Renal cortex interstitium (tissue), 15 donors: ENCODE measurements at places on chromosomes 6 and 20. TPM values are rescaled to one million over a fixed set of nuclear protein-coding genes. Genes with fewer than 3 reads are reported as not detected.

- DNase-seq = no peak
Measured at GRCh38 chr6:90399970-90400369, 103.3 kb upstream of the BACH2 start.

- no peak for DNase-seq
Measured at GRCh38 chr6:47701363-47701762, 3.0 kb downstream of the ADGRF4 start.

DNA sequence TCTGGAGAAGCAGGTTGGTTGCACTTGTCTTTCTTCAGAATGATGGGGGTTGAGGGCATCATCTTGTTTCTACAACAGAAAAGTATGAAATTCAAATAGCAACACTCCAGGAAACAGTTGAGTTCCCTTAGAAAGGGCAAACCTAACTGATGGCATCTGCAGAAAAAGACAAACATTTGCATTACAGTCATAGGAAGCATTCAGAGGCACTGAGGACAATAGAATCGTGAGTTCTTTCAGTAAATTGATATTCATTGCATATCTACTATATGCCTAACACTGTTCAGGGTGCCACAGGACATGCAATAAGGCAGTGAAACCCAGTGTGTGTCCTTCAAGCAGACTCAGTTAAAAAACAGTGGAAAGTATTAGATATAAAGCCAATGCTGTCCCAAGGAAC lies 41.1 kb upstream of the OPN5 start:
- no peak for DNase-seq

- DNase-seq = no peak
Measured at GRCh38 chr6:68046756-68047155, 588.3 kb upstream of the ADGRB3 start.

The DDRGK1 gene
- polyA plus RNA-seq = 57.1 TPM

The SULF2 gene
- polyA plus RNA-seq = 81.8 TPM
